ENCODE measurements at places on chromosomes 11 and 22.

DNA sequence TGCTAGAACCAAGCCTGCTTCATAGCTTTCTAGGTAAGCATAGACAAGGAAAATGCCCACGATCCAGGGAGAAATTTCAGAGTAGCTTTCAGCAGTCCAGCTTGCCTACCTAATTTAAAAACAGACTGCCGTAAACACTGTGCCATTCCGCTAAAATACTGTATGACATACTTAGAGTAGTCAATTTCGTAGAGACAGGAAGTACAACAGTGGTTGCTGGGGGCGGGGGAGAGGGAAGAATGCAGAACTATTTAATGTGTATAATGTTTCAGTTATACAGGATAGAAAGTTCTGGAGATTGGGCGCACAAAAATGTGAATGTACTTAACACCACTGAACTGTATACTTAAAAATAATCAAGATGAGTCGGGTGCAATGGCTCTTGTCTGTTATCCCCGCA lies 56.7 kb downstream of the C11orf58 start:
- no peak for DNase-seq

GRCh38 chr22:44360668-44361381 lies 48.1 kb upstream of the SHISAL1 start:
- DNase-seq: no peak

DNA sequence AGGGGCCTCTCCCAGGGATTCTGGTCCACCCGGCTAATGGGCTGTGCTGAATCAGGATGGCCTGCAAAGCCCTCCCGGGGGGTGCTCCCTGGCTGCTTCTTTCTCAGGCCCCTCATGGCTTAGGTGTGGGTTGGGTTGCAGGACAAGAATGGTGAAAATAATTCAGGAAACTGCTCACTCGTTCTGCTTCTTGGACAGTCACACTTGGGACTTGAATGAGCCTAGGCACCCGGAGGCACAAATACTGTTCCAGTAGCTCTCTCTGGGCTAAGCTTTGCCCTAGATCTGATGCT lies 83.2 kb downstream of the TRIM29 start:
- DNase-seq: no peak

- no peak for DNase-seq
Measured at GRCh38 chr11:2675540-2675939, 24.3 kb downstream of the KCNQ1OT1 start.

DNA sequence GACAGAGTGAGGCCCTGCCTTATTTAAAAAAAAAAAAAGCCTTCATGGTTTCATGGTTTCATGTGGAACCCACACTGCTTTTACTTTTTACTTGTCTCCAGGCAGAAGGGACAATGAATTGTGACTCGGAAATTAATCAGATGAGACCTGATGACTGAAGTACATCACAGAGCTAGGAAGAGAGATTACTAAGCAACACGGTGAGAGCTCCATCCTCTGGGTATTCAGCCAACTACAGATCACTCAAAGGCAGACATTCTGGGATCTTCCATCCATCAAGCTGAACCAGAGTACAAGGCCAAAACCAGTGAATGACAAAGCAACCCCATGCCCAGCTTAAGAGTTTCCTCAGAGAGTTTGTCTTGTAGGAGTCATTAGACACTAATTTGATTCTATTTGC lies 433.2 kb downstream of the SOX6 start:
- no peak for DNase-seq

GRCh38 chr11:13116491-13116890 lies 107.4 kb downstream of the RASSF10 start:
- no peak for DNase-seq

- DNase-seq: no peak
Measured at GRCh38 chr22:16810188-16810802, 14.9 kb downstream of the XKR3 start.

DNA sequence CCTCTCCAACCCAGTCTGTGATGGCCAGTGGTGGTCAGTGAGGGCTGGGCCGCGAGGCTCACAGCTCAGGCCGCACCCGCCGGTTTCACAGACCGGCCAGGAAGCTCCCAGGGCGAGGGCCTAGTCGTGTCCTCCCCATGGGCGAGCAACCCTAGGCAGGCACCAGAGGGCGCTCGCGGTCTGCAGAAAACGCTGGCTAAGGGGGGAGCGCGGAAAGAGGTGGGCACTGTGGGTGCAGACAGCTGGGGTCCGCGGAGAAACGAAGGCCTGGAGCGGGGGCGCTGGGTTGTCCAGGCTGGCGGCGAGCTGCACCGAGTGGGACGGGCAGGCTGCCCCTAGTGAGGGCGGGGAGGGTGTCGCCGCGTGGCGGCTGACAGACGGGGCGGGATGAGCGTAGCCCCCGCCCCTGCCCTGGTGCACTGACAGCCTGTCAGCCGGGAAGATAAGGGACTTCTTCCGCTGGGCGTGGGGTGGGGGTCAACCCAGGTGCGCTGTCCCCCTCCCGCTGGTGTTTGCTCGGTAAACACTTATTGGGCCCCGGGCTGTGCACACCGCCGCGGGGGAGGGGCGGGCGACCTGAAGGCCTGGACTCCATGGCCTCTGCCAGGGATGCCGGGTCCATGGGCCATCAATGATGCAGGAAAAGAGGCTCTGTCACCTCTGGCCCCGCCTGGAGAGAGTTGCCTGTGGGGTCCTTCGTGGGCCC lies 7.5 kb downstream of the GP1BB start:
- DNase-seq: no peak

- DNase-seq: no peak
Measured at GRCh38 chr11:96204366-96204659, 138.7 kb downstream of the MAML2 start.

DNA sequence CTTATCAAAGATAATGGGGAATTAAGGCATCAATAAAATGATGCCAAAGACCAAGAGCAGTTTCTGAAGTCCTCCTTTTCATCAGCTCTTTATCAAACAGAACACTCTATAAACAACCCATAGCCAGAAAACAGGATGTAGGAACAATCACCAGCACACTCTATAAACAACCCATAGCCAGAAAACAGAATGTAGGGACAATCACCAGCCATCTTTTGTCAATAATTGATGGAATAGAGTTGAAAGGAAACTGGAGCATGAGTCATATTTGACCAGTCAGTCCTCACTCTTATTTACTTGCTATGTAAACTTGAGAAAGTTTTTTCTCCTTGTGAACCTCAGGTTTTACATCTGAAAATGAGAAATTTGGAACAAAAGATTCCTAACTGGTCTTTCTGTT lies 10.0 kb downstream of the MS4A2 start:
- no peak for DNase-seq

DNA sequence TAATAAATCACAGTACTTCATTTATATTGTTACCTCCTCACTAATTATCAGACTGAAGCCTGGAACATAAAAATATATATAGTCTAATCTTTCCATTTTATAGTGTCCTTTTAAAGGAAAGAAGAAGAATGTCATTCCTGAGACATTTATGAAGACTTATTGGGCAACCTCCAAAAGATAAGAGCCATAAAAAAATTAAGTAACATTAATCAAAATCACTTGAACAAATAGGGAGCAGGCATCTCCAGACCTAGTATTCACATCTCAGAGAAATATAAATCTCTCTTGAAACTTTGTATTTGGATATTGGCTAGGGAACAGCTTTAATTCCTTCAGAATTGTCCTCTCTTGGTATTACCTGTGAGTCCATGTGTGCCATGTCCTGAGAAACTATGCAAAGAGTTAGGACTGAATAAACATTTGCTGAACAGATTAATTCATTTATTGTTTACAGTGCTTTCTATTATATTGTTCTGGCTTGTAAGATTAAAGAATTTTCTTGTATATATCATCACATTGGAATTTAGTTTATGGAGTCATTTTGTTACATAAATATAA lies 530.5 kb upstream of the LRRC4C start:
- DNase-seq: no peak

GRCh38 chr22:36359470-36359996 lies 28.2 kb downstream of the MYH9 start:
- DNase-seq: no peak

Data from NCI-H187 treated with DMSO at 0.1 percent for 48 hours (cell line).